ENCODE measurements at places on chromosomes 2 and 18.

- no peaks in the 10 kb centered on the region for H3K27me3 ChIP-seq
- H3K4me3 ChIP-seq = no peak overlapping the region
Measured at GRCh38 chr2:186573531-186573930, 16.3 kb upstream of the ITGAV start.

GRCh38 chr2:172582656-172583055 lies 26.8 kb downstream of the PDK1 start:
- DNase-seq = no peak
- no peaks in the 10 kb centered on the region for H3K4me1 ChIP-seq
- no peaks in the 10 kb centered on the region for H3K27me3 ChIP-seq
- no peak overlapping the region for H3K4me3 ChIP-seq

GRCh38 chr2:73117441-73117840 lies 4.7 kb upstream of the RAB11FIP5 start:
- H3K27me3 ChIP-seq = no peaks in the 10 kb centered on the region
- H3K36me3 ChIP-seq = no peaks in the 10 kb centered on the region
- H3K4me1 ChIP-seq = no peaks in the 10 kb centered on the region
- no peak overlapping the region for H3K4me3 ChIP-seq
- H3K27ac ChIP-seq = no peak overlapping the region

GRCh38 chr2:230106771-230107170 lies 38.0 kb upstream of the SLC16A14 start:
- no peaks in the 10 kb centered on the region for H3K4me1 ChIP-seq
- DNase-seq = no peak
- H3K4me3 ChIP-seq = no peak overlapping the region
- no peak overlapping the region for H3K27ac ChIP-seq

GRCh38 chr2:72148837-72149555 lies 1.3 kb upstream of the CYP26B1 start:
- no peaks in the 10 kb centered on the region for H3K4me1 ChIP-seq
- DNase-seq = peak; percentile 85
- H3K27ac ChIP-seq = no peak overlapping the region
- no peaks in the 10 kb centered on the region for H3K36me3 ChIP-seq
- H3K27me3 ChIP-seq = no peaks in the 10 kb centered on the region

DNA sequence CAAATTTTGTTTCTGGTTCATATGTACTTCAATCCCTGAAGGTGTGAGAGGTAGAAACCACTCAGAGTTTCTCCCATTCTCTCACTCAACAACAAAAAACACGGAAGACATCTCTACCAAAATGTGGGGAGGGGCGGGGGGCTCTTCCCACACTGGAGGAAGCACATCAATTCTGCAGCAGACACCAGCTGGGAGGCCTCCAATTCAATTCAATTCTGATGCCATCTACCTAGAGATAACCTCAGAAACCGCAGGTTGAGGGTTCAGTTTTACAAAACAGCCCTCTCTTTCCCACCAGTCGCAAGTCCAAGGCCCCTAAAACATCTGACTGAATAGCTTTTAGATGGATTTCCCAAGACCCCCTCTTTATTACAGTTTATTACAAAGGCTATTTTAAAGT lies 7.0 kb upstream of the MCFD2 start:
- no peaks in the 10 kb centered on the region for H3K36me3 ChIP-seq
- H3K27me3 ChIP-seq = no peaks in the 10 kb centered on the region
- H3K4me1 ChIP-seq = peaks cover 4% of the 10 kb centered on the region
- DNase-seq = no peak

- H3K27ac ChIP-seq = no peak overlapping the region
- H3K36me3 ChIP-seq = no peaks in the 10 kb centered on the region
- no peak overlapping the region for H3K4me3 ChIP-seq
- H3K27me3 ChIP-seq = no peaks in the 10 kb centered on the region
- no peaks in the 10 kb centered on the region for H3K4me1 ChIP-seq
Measured at GRCh38 chr2:60478660-60479059, 74.8 kb downstream of the BCL11A start.

- no peaks in the 10 kb centered on the region for H3K36me3 ChIP-seq
- H3K27ac ChIP-seq = no peak overlapping the region
- no peak overlapping the region for H3K4me3 ChIP-seq
- peaks cover 2% of the 10 kb centered on the region for H3K4me1 ChIP-seq
- no peak for DNase-seq
Measured at GRCh38 chr2:65353927-65354326, 78.5 kb downstream of the SPRED2 start.

Data from aorta (tissue), 5 donors.